ENCODE measurements at places on chromosomes 2 and 18.

GRCh38 chr2:38512211-38512610, 90.5 kb downstream of the HNRNPLL start:
- peak; percentile 37 for DNase-seq

GRCh38 chr2:215870986-215871385, 142.4 kb downstream of the MREG start:
- DNase-seq = peak; percentile 43

- DNase-seq = no peak
Observed at GRCh38 chr2:36696533-36696932, at the start of gene VIT. Gene VIT (plus strand): TSS chr2:36696707. CDS start chr2:36716371, 19,664 bp downstream.

GRCh38 chr2:196747400-196747799, 52.1 kb downstream of the GTF3C3 start:
- DNase-seq = no peak

GRCh38 chr18:48821251-48821590, 129.5 kb downstream of the SMAD7 start:
- DNase-seq = no peak

Measured in hematopoietic multipotent progenitor cell treated with erythropoietin and hydrocortisone succinate and interleukin-3 and kit ligand, for 6 days (in vitro differentiated cells).